CD4-positive, CD25-positive, alpha-beta regulatory T cell (primary cell): ENCODE measurements at places on chromosomes 2 and 18. TPM values are rescaled to one million over a fixed set of nuclear protein-coding genes. Genes with fewer than 3 reads are reported as not detected.

- no peaks in the 10 kb centered on the region for H3K36me3 ChIP-seq
- H3K4me3 ChIP-seq = no peak overlapping the region
- H3K4me1 ChIP-seq = peaks cover 11% of the 10 kb centered on the region
- no peak overlapping the region for H3K27ac ChIP-seq
Measured at GRCh38 chr2:239438995-239439753, 38.4 kb upstream of the HDAC4 start.

The NEURL3 gene
- not detected for total RNA-seq

DNA sequence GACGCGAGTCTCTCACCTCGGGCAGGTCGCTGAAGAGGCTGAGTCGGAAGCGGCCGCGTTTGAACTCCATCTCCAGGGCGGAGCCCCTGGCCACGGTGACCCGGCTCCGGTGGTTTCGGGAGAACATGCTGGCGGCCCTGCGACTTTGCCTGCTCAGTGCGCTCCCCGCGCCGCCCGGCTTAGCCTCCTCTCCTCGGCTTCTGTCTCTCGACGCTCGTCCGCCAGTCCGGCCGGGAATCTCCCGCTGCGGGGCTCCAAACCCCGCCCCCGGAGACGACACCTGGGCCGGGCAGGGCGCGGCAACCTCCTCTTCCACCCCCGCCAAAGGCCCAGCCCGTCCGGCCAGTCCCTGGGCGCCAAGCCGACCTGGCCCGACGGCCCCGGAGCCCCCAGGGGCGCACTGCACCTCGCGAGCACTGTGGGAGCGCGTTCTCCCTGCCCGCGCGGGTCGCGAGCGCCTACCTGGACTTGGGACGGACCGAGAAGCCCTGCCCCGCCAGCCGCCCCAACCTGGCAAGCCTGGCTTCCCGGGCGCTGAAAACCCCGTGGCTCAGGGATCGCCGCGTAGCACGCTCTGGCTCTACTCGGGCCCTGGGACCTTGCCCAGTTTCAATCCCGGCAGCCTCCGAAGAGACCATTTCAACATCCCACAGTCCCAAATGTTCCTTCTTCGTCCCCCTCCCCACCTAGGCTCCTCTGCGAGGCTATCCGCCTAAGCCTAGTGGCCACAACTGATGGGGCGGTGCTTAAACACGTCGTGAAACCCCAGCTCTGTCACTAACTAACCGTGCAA lies at the start of gene RTKN:
Gene RTKN, minus strand, starts transcription at position 248 of the 793 bp plus-strand sequence. Its CDS starts 121 bp downstream, at position 127.
- peaks cover 15% of the 10 kb centered on the region for H3K27me3 ChIP-seq
- H3K27ac ChIP-seq = no peak within 1 kb of the TSS
- H3K4me3 ChIP-seq = no peak within 1 kb of the TSS
- H3K4me1 ChIP-seq = peaks cover 20% of the 10 kb centered on the region
- H3K36me3 ChIP-seq = no peaks in the 10 kb centered on the region
- DNase-seq = peak; percentile 48

The CKAP2L gene
- 3.4 TPM for total RNA-seq

- no peak within 1 kb of the TSS for H3K27ac ChIP-seq
- H3K36me3 ChIP-seq = no peaks in the 10 kb centered on the region
- no peaks in the 10 kb centered on the region for H3K4me1 ChIP-seq
- H3K4me3 ChIP-seq = no peak within 1 kb of the TSS
Measured at GRCh38 chr2:160199683-160200389, at the start of gene ITGB6. TSS of gene ITGB6 (minus strand) at chr2:160200272. CDS start at chr2:160200063, 209 bp downstream.

DNA sequence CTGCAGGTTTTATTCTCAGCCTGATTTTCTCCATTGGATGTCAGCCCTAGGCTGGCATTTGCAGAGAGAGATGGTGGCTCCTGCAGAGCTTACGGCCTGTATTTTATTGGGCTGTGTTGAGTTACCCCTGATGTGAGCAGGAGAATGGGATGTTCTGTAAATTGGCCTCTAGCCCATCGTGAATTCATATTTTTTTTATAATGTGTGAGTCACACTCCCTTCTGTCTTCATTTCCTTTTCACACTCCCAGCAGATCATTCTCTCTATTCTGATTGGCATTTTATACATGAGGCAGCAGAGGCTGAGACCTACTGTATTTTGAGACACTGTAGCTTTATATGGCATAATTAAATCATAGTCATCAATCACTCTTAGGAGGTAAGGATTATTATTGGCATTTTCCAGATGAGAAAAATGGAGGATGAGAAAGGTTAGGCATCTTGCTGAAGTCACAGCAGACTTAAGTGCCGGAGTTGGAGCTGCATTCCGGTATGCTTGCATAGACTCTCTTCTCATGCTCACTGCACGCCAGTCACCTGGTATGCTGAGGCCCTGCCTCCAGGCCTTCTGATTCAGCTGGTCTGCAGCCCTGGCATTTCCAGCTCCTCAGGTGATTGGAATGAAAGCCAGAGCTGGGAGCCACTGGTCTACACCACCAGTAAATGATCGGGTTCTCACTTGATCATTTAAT lies 142.4 kb downstream of the NEDD4L start:
- H3K4me3 ChIP-seq = no peak overlapping the region
- no peak for DNase-seq
- H3K36me3 ChIP-seq = no peaks in the 10 kb centered on the region

DNA sequence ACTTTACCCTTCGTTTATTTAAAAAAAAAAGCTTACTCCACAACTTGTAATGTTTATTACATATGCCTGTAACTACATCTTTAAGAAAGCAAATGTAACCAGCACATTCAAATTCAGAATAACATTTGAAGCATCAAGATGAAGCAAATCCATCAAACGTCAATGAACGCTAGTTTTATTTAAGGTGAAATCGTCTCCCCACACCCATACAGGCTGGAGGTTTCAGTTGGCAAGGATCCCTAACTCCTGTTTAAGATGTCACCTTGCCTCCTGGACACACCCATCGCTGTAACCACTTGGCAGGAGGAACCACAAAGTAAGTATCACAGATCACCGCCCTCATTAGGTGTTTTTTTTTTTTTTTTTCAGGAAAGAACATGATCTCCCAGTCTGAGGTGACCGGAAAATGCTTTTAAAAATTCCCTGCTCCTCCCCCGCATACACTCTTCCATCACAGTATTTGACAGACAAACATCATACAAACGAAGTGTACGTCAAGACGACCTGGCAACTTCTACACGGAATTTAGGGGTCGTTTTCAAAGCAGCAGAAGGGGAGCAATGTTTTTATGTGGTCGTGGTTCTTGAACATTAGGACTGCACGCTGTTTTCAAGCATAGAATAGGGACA lies 19.7 kb upstream of the STPG4 start:
- H3K4me3 ChIP-seq = peak overlapping the region; percentile 98
- peak overlapping the region; percentile 100 for H3K27ac ChIP-seq
- H3K4me1 ChIP-seq = peaks cover 55% of the 10 kb centered on the region

DNA sequence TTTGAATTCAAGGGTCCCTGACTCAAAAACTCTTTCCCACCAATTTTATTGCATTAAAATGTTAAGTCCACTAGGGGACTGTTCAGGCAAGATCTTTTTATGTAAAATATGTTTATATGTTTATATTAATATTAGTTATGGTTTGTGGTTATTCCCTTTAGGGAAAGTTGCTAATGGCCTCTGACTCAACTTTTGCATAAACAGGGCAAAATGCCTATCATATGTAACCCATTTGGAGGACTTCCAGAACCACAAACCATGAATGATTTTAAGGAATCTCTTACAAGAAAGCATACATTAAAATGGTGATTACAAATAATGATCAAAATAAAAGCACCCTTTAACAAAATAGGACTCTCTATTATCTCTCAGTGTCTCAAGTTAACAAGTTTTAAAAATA lies 1484.5 kb upstream of the ZEB2 start:
- H3K36me3 ChIP-seq = no peaks in the 10 kb centered on the region
- DNase-seq = no peak
- no peaks in the 10 kb centered on the region for H3K4me1 ChIP-seq
- H3K4me3 ChIP-seq = no peak overlapping the region
- no peaks in the 10 kb centered on the region for H3K27me3 ChIP-seq
- H3K27ac ChIP-seq = no peak overlapping the region

The ABCG8 gene
- not detected for total RNA-seq

The TXNDC2 gene
- total RNA-seq = not detected

DNA sequence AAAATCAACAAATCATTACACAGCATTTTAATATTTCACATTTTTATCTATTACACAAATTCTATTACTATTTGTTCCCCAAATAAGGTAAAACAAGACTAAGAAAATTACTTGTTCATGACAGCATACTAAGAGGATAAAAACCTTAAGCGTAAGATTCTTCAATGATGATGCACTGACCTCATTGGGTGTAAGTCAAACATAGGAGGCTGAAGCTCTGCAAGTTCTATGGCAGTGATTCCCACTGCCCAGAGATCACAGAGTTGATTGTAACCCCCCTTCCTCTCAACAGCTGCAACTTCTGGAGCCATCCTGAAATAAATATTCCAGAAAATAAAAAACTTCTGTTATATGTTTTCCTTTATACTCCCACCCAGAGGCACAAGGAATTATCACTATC lies 82.2 kb upstream of the CDKL4 start:
- H3K4me3 ChIP-seq = no peak overlapping the region
- no peak overlapping the region for H3K27ac ChIP-seq
- DNase-seq = no peak
- H3K36me3 ChIP-seq = peaks cover 7% of the 10 kb centered on the region
- H3K27me3 ChIP-seq = no peaks in the 10 kb centered on the region

The CRACDL gene
- total RNA-seq = 0.10 TPM

The GDF7 gene
- total RNA-seq = 0.17 TPM

The CCDC150 gene
- 0.74 TPM for total RNA-seq

The CHRND gene
- not detected for total RNA-seq

DNA sequence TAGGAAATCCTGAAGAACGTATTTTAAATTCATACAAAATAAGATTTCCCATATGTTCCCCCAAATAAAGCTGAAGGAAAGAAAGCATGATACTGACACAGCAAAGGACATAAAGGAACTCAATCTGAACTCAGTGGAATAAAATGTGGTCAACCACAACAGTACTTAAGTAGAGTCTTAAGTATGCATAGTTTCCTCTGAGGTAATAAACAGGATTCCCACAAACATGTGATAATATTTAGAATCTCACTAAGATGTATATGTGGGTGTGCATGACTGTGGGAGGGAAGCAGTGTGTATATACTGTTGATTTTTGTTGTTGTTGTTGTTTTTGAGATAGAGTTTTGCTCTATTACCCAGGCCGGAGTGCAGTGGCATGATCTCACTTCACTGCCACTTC lies 69.3 kb downstream of the NOL10 start:
- DNase-seq = peak; percentile 33
- peak overlapping the region; percentile 23 for H3K4me3 ChIP-seq
- H3K36me3 ChIP-seq = peaks cover 24% of the 10 kb centered on the region
- no peak overlapping the region for H3K27ac ChIP-seq
- no peaks in the 10 kb centered on the region for H3K27me3 ChIP-seq

GRCh38 chr2:112198780-112199179 lies 56.1 kb downstream of the ZC3H8 start:
- no peak overlapping the region for H3K4me3 ChIP-seq
- no peak overlapping the region for H3K27ac ChIP-seq
- DNase-seq = no peak
- peaks cover 3% of the 10 kb centered on the region for H3K4me1 ChIP-seq
- H3K36me3 ChIP-seq = peaks cover under 1% of the 10 kb centered on the region

DNA sequence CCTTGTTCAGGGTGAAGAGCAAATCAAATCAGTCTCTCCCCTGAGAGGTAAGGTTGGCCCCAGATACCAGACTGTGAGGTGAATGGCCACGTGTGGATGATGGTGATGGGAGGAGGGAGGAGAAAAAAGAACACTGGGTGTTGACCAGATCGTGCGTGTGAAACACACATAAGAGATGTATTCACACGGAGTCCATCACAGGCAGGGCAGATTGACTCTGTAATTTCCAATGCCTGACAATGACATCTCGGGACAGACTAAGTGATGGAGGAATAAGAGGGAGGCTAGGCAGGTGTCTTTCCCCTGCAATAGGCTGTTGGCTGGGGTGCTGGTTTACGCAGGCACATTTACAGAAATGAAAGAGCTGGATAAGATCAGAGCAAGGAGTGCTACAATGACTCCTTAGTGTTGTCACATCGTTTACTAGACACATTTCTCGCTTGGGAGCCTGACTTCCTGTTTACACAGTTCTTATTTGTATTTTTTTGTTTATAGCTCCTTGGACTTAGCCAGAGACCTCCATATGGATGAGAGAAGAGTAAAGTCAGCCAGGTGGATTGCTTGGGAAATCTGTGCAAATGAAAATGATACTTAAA lies 43.1 kb downstream of the CPO start:
- no peaks in the 10 kb centered on the region for H3K36me3 ChIP-seq
- H3K4me3 ChIP-seq = no peak overlapping the region
- no peak overlapping the region for H3K27ac ChIP-seq

DNA sequence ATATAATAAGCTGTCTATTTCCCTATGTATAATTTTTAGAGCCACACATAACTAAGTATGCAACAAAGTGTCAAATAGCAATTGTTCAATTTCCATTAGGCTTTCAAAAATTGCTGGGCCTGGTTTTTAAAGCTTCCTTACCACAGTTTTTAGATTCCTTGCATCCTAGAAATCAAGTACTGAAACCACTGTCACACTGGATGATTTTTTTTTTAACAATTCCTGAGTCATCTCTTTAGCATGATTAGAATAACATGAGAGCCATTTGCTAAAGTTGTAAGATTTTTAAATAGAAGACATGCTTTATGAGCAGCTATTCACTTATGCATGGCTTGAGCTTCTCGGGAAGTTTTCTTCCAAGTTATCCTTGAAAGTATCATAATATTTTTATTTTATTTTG lies 319.5 kb upstream of the NXPH2 start:
- no peak overlapping the region for H3K27ac ChIP-seq
- H3K36me3 ChIP-seq = no peaks in the 10 kb centered on the region
- H3K27me3 ChIP-seq = no peaks in the 10 kb centered on the region

The TMEM163 gene
- 0.64 TPM for total RNA-seq

GRCh38 chr2:106885329-106885728 lies 638 bp downstream of the ST6GAL2 start:
- H3K36me3 ChIP-seq = no peaks in the 10 kb centered on the region
- H3K4me3 ChIP-seq = no peak overlapping the region
- no peak overlapping the region for H3K27ac ChIP-seq
- peaks cover 4% of the 10 kb centered on the region for H3K27me3 ChIP-seq
- no peaks in the 10 kb centered on the region for H3K4me1 ChIP-seq

The ABCG5 gene
- not detected for total RNA-seq

DNA sequence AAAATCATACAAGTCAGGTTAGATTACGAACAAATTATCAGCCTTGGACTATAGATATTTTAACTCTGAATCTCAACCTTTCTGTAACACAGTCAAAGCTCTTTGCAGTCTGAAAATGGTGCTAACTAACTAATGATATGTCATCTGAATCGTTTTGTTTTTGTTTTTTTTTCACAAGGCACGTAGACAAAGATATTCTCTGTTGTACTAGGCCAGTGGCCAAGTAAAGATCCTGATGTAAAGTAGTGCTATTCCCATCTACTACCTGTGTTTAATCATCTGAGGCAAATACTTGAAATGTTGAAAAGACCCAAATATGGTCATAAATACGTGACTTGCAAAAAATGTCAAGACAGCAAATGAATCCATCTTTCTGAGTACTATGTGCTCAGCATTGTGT lies 65.7 kb downstream of the REL start:
- H3K27ac ChIP-seq = no peak overlapping the region
- peaks cover 7% of the 10 kb centered on the region for H3K36me3 ChIP-seq
- no peak for DNase-seq
- no peaks in the 10 kb centered on the region for H3K4me1 ChIP-seq

DNA sequence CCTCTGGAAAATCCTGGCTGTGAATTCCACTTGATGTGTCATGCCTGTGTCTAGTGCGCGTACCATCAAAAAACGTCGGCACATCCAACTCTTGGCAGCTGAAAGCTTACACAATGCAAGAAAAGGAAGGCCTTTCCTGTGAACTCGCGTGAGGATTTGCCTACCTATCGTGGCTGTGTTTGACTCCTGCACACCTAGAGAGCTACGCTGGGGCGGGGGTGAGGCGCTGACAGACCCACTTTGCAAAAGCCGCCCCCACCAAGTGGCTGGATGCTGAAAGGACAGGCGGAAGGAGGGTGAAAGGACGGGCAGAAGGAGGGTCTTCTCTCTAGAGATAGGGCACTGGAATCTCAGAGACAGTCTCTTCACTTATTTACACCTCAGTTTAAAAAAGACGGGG lies 270.1 kb downstream of the EIPR1 start:
- DNase-seq = no peak
- no peaks in the 10 kb centered on the region for H3K36me3 ChIP-seq
- H3K4me1 ChIP-seq = no peaks in the 10 kb centered on the region
- H3K27me3 ChIP-seq = no peaks in the 10 kb centered on the region
